Mesothelial cell of epicardium (in vitro differentiated cells): ENCODE measurements at places on chromosomes 2 and 18. TPM values are rescaled to one million over a fixed set of nuclear protein-coding genes. Genes with fewer than 3 reads are reported as not detected.
A peak's percentile ranks its signal among the peaks of the same experiment; 100 is the strongest.

- H3K4me1 ChIP-seq = peaks cover 44% of the 10 kb centered on the region
- H3K36me3 ChIP-seq = peaks cover 10% of the 10 kb centered on the region
- peak overlapping the region; percentile 84 for H3K4me3 ChIP-seq
- H3K27me3 ChIP-seq = peaks cover 6% of the 10 kb centered on the region
Observed at GRCh38 chr2:10124538-10125045, 2.1 kb downstream of the RRM2 start.

DNA sequence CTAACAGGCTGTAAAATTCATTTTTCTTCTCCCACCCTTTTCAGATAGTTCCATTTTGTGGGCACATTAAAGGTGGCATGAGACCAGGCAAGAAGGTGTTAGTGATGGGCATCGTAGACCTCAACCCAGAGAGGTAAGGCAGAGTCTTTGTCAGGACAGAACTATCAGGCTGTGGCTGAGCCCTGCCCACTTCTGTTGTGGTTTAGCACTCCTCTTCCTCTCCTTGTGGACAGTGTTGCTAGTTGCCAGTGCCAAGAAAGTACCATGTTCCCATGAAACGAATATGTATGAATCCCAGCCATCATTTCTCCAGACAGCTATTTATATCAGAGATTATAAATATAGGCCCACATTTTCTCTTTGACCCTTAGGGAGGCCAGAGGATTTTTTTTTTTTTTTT is 1.6 kb downstream of the LGALSL start:
- H3K27ac ChIP-seq = peak overlapping the region; percentile 71
- H3K4me1 ChIP-seq = peaks cover 16% of the 10 kb centered on the region
- no peak for DNase-seq
- no peaks in the 10 kb centered on the region for H3K27me3 ChIP-seq

GRCh38 chr2:230267556-230267955 is 42.0 kb downstream of the SP140 start:
- no peaks in the 10 kb centered on the region for H3K27me3 ChIP-seq
- no peak for DNase-seq
- H3K36me3 ChIP-seq = no peaks in the 10 kb centered on the region
- no peaks in the 10 kb centered on the region for H3K4me1 ChIP-seq

The HOXD10 gene
- total RNA-seq = 3.2 to 4.1 TPM (median 3.9 TPM) in 3 replicates

- H3K27ac ChIP-seq = no peak overlapping the region
- H3K27me3 ChIP-seq = peaks cover 4% of the 10 kb centered on the region
- H3K4me3 ChIP-seq = no peak overlapping the region
- H3K36me3 ChIP-seq = no peaks in the 10 kb centered on the region
- no peak for DNase-seq
Observed at GRCh38 chr18:37317486-37317885, 248.1 kb downstream of the CELF4 start.

The ICOS gene
- not detected in 3 replicates for total RNA-seq

DNA sequence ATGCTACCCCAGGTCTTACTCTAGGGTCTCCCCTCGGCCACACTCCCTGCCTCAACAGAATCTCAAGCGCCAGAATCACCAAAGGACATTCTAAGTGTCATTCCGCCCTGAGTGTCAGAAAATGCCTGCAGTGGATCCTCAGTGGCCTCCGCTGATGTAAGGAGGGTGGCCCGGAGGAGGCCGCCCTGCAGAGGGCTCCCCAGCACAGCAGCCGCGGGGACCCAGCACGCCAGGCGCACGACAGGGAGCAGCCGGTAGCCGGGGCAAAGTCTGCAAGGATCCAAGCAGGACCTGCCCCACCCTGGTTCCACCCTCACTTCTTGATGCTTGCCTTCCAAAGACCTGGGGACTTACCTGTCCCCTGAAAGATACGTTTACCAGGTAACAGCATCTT is 54.2 kb upstream of the ID2 start:
- H3K27ac ChIP-seq = no peak overlapping the region
- H3K4me1 ChIP-seq = peaks cover 48% of the 10 kb centered on the region
- no peak for DNase-seq
- H3K36me3 ChIP-seq = no peaks in the 10 kb centered on the region
- H3K27me3 ChIP-seq = no peaks in the 10 kb centered on the region
- H3K4me3 ChIP-seq = no peak overlapping the region

DNA sequence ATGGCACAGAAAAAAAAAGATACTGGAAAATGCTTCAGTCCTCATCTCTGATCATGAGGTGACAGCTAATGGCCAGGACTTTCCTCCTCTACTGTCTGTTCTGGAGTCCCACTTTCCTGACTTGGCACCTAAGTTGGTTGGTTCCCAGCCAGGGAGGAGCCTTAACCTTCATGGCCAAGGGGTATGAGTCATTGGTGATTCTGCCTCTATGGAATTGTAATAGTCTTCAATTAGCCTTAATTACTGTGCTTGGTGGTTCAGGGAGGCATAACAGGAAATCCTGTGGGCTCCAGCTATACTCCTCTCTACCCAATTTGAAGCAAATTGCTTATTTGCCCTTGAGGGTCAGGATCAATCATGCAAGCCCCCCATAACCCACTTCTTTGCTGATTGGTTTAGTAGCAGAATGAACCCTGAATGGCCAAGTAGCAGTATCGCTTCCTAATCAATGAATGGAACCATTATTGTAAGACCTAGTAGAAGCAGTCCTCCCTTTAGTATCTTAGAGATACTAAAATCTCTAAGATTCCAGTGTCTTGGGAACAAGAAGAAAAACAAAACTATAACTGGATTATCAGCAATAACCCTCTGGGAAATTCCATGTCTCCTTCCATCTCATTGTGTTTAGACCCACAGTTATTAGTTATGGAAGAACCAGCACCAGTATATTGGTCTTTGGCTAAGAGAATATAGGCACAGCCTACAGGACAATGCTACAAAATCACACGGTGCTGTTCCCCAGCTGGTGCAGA is 109.0 kb downstream of the COL6A3 start:
- DNase-seq = no peak
- H3K4me3 ChIP-seq = no peak overlapping the region
- H3K36me3 ChIP-seq = peaks cover 12% of the 10 kb centered on the region
- peaks cover 16% of the 10 kb centered on the region for H3K4me1 ChIP-seq
- no peak overlapping the region for H3K27ac ChIP-seq
- H3K27me3 ChIP-seq = no peaks in the 10 kb centered on the region

The MAL gene
- not detected in 3 replicates for total RNA-seq

The SERPINB2 gene
- total RNA-seq = 1.00 to 1.4 TPM (median 1.2 TPM) in 3 replicates

The ERMN gene
- total RNA-seq = not detected in 3 replicates

DNA sequence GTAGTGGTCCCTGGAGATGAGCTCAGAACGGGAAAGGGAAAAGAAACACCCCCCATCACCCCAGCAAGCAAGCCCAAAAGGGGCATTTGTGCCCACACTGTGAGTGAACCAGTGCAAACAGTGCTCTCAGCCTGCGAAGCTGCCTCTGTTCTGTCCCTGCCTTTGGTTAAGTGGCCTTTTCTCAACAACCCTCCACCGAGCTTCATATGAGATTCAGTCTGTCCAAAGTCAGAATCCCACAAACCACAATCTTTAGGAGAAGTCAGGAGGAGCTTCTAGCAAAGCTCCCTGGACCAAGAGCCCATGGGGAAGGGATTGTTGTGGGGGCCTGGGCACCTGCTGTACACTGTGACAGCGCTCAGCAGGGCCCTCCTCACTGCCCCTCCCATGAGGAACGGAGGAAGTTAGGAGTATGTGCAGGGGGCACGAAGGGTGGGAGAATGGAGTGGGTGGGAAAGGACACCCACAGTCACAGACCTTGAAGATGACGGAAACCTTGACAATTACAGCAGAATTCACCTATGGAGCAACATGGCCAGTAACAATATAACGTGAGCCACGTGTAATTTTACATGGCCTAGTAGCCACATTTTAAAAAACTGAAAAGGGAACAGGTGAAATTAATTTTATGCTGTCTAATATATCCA is 119.5 kb downstream of the SMAD7 start:
- H3K36me3 ChIP-seq = no peaks in the 10 kb centered on the region
- peak overlapping the region; percentile 99 for H3K27ac ChIP-seq
- no peak for DNase-seq
- H3K27me3 ChIP-seq = no peaks in the 10 kb centered on the region
